ENCODE measurements at places on chromosomes 1 and 21.

- DNase-seq = no peak
Observed at GRCh38 chr1:45769261-45769932, 18.9 kb upstream of the IPP start.

DNA sequence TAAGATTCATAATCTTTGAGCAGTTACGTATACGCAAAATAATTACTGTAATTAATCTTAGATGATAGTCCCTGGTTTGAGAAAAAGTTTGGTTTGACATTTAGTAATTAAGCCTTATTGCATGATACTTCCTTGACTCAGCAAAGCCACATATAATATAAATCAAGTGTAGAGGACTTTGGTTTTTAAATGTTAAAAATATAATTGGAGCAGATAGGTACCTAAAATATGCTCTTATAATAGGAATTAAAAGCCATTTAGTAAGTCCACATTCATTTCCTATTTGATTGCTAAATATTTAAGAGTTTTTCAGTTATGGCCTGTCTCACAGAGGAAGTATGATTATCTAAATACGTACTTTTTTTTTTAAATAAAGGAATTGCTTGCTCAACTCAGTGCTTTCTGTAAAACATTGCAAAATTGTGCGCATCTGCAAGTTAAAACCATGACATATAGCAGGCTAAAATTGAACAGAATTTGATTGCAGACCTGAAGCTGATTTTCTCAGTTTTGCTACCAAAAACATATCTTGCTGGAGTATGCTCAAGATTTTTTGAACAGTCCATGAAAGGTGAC lies 20.4 kb downstream of the RPE65 start:
- DNase-seq = no peak

GRCh38 chr21:42619841-42620240 lies 33.6 kb upstream of the PDE9A start:
- DNase-seq = no peak

GRCh38 chr1:83516369-83516768 lies 482.6 kb downstream of the TTLL7 start:
- peak; percentile 89 for DNase-seq

- DNase-seq = no peak
Observed at GRCh38 chr21:33231526-33231925, 1.8 kb downstream of the IFNAR2 start.

DNA sequence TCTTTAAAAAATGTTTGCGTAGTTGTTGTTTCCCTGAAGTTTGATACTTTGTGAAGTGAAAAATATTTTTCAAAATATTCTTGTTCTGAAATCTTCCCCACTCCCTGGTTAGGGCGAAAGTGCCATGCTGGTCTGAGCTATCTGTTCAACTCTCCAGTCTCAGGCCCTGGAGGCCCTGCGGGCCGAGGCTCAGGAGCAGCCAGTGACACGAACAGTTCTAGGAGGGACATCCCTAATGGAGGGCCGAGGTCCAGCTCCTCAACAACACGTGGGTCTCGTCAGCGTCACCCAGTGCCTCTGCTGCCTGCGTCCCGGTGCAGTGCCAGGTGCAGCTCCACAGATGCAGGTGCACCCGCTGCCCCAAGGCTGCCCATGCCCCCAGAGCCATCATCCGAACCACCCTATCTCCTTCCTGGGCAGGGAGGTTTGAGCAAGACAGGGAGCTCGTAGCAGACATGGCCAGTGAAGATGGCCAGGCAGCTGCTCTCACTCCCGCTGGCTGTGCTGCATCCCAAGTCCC lies 69.7 kb upstream of the COL6A1 start:
- no peak for DNase-seq

DNA sequence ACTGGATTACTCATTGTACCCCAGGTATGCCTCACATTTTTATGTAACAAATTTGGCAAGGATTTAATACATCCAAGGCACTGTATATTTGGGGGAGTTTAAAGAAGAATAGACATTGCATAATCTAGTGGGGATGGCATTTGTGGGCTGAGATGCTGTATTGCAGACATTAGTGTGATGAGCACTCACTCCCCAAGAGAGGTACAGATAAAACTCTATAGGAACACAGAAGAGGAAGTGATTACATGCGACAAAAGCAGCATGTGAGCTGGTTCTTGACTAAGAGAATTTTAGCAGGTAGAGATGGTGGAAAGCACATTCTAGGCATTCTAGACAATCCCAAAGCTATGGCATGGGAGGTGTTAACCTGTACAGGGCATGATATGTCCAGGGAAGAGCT lies 24.2 kb upstream of the CDC14A start:
- DNase-seq = no peak

DNA sequence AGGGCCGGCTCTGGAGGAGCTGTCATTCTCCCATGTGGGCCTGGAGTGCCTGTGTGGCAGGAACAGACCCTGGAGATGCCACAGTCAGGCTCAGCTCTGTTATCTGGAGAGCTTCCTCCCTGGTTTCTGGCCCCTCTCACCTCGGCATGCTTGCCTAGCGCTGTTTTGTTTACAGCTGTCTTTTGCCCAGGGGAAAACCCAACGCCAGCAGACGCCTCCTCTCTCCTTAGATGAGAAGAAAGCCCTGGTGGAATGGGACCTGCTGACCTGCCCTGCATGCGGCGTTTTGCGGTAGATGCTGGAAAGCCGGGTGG lies 104.9 kb downstream of the CRYAA start:
- DNase-seq = no peak

- peak; percentile 68 for DNase-seq
Observed at GRCh38 chr1:1630191-1630964, 1.6 kb upstream of the MMP23B start.

DNA sequence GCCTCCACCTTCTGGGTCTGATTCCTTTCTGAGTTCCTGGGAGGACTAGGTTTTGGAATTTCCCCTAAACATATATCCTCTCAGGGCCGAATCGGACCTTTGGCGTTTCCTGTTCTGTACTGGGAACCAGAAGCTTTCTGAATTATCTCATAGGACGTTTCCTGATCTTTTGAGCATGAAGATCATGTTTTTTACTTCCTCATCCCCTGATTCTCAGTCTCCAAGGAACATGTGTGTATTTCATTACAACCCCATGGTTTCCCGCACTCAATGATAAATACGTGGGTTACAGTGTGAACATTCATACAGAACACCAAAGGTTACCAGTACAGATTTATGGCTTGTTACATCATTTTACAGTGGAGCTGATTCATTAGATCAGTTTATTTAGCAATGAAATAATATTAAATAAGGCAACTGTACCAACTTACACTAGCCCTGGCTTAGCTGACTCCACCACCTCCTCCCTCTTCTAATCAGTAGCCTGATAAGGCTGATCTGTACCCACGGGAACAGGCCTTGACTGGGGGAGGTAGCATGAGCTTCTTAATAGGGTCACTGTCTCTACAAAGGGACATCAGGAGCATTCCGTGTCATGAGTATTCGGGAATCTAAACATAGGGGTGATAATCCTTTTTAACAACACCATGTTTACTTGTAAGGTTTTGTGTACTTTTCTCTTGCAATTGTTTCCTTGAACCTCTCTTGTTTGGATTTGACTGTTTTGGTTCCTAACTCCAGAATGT lies 57.8 kb upstream of the ERRFI1 start:
- peak; percentile 65 for DNase-seq

DNA sequence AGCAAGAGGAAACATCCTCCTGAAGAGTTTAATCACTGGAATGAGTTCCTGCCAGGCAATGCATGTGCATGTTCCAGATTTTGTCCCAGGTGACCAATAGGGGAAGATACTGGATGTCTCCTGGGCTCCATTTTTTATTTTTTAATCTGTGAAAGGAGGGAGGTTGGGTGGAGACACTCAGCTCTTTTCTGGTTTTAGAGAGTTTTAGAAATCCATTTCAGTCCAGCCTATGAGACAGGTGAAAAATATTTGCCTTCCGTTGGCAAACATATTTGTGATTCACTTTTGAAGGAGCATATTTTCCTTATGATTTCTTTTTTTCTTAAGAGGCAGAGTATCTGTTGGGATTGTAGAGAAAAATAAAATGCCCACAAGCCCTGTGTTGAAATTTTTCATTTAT lies 70.7 kb downstream of the ABCA4 start:
- DNase-seq = peak; percentile 33

GRCh38 chr1:211635597-211636205 lies 39.7 kb downstream of the NEK2 start:
- DNase-seq = no peak

GRCh38 chr1:96723936-96724335 lies 2.4 kb downstream of the PTBP2 start:
- DNase-seq = no peak

DNA sequence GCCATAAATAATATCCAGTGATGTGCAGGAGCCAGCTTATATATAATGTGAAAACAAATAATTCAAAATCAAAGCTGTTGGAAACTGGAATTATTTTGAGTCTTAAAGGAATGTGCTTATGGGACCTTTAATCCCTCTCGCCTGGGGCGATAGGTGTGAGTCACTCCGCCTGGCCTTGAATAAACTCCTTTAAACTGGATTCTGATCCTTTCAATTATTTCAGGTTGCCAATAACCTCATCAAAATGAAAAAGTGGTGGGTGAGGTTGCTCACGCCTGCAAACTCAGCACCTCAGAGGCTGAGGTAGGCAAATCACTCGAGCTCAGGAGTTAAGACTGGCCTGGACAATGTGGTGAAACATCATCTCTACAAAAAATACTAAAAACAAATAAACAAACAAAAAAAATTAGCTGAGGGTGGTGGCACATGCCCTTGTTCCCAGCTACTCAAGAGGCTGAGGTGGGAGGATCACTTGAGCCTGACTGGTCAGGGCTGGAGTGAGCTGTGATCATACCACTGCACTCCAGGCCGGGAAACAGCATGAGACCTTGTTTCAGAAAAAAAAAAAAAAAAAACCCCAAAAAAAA lies 11.4 kb upstream of the SLC2A5 start:
- DNase-seq = no peak

- peak; percentile 11 for DNase-seq
Observed at GRCh38 chr21:45590726-45591618, 48.7 kb upstream of the SLC19A1 start.

DNA sequence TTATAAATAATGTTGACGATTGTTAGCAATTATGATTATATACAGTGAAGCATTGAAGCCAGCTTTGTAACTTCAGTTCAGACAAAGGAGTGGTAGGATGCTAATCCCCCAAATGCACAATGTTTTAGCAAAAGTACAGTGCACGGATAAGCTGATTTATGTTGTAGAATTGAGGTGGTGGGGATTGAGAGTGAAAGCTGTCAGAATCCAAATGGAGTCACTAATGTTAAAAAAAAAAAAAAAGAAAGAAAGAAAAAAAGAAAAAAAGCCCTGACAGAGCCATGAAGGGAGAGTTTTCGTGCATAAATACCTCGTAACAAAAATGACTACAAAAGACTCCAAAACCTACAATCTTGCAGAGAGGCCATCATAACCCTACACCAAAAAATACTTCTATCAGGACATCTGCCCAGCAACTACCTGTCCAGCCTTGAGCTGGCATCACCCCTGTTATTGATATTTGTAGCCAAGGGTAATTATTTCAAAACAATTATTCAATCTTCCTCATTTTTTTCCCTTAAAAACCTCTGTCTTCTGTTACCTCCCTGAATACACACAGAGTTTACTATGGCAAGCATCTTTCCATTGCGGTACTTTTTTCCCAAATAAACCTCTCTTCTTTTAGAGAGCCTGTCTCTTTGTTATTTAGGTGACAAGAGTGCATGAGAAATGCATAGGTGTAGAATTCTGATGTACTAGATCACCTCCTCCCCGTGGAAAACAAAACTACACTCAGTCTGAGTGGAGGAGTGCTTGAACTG lies 2.5 kb upstream of the TRIM67 start:
- DNase-seq = no peak

DNA sequence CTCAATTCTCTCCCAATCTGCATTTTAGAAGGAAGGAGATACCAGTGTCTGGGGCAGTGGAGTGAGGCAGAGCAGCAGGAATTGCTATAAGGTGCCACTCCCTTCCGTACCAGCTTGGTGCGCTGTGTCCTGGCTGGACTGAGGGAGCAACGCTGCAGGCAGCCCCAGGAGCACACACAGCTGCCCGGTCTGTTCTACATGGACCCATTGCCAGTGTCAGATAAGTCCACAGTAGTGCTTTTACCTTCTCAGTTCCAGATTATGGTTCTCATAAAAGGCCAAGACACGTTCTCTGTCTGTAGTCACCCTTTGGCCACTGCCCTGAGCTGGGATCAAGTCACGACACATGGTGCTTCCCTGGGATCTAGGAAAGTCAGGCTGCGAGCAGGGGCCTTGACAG lies 44.1 kb upstream of the BARHL2 start:
- DNase-seq = no peak

DNA sequence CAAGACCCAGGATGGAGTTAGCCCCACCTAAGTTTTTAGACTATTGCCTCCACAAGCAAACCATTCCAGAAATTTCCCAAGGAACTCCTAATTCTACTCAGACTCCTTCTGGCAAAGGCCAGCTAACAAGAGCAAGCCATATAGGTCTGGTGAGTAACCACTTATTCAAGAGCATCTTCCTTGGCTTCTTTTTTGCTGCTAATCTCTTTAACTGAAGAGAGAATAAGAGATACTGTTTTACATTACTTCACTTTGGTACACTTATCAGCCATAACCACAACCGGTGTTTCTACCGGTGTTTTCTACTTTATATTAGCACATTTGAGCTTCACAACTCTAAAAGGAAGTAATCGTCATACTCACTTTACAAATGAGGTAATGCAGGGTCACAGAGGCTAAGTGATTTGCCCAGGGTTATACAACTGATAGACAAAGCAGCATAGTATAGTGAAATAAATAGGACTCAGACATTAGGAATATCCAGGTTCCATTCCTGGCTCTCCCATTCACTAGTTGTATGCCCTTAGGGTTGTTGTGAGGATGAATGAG lies 1.7 kb upstream of the EPS15 start:
- DNase-seq = no peak

- peak; percentile 25 for DNase-seq
Observed at GRCh38 chr1:184036517-184036949, 995 bp downstream of the COLGALT2 start.

- DNase-seq = peak; percentile 4
Observed at GRCh38 chr1:220410611-220411010, 117.3 kb upstream of the MARK1 start.

DNA sequence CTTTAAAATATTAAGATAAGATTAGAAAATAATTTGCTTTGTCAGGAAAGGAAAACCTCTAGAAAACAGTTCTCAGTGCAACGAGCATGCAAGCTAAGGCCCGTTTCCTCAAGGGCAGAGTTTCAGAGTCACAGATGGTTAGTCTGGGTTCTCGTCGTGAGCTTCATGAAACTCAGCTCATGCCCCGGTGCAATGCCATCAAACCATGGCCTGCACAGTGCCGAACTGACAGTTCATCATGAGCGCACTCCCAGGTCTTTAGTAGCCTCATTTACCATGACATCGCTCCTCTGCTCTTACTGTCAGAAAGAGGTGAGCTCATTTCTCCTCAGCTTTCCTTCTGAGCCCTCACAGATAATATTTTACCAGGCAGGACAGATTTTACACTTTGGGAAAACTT lies 319.2 kb downstream of the NTNG1 start:
- no peak for DNase-seq

DNA sequence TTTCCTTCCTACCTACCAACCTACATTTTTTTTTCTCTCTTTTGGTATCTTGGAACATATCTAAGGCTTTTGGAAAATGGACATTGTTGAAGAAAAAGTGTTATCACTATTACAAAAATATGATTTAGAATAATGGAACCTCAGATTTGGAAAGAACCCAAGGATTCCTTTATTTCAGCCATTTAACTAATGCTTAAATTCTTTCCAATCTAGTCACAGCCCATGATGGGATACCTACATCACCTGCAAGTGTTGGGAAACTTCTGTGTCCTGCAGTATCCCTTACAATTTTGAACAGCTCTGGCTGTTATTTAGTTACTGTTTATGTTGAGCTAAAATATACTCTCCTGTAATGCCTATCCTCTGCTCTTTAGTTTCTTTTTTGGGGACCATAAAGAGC lies 22.3 kb upstream of the APOBEC4 start:
- DNase-seq = no peak
